ENCODE measurements at places on chromosomes 12 and 14.
A peak's percentile ranks its signal among the peaks of the same experiment; 100 is the strongest.

GRCh38 chr14:105086833-105087307, 21.6 kb upstream of the GPR132 start:
- DNase-seq = peak; percentile 90

DNA sequence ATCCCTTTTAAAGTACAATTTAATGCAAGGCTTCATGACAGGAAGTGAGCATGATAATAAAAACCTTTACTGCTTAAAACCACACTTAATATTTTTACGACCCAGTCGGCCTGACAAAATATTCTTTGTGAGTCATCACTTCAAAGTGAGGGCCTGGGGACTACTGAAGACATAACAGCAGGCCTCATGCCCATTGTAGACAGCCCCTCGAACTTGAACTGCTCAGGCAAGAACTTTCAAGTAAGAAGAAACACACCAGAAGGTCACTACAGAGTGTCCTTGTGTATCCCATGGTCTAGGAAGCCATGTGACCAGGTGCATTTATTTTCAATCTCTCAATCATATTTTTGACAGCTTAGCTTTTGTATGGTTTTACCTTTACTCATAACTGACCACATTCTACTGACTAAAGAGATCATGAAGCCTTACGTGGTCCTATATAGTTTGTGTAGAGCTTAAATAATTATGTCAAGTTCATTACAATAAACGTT, 61.4 kb upstream of the MANSC4 start:
- DNase-seq = no peak

- DNase-seq = no peak
Observed at GRCh38 chr12:127711108-127711507, 555.9 kb upstream of the TMEM132C start.

- DNase-seq = no peak
Observed at GRCh38 chr12:45243963-45244362, 28.1 kb downstream of the ANO6 start.

DNA sequence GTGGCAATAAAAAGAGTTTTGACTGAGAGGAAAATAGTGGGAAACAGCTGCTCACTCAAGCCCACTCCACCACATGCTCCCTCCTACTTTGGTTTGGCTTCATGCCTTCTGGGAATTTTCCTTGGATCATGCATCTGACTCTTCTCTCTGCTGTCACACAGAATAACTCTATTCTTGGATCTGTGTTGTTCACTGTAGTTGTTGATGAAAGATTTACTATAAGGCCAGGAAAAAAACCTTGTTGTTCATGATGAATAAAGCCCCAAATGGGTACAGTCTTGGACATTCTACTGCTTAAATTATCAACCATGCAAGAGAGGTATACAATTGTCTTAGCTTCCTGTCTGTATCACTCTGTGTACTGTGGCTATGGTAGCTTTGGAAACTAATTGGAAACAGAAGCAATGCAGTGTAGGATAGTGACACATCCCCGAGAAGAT, 70.5 kb downstream of the TMX1 start:
- DNase-seq = no peak

DNA sequence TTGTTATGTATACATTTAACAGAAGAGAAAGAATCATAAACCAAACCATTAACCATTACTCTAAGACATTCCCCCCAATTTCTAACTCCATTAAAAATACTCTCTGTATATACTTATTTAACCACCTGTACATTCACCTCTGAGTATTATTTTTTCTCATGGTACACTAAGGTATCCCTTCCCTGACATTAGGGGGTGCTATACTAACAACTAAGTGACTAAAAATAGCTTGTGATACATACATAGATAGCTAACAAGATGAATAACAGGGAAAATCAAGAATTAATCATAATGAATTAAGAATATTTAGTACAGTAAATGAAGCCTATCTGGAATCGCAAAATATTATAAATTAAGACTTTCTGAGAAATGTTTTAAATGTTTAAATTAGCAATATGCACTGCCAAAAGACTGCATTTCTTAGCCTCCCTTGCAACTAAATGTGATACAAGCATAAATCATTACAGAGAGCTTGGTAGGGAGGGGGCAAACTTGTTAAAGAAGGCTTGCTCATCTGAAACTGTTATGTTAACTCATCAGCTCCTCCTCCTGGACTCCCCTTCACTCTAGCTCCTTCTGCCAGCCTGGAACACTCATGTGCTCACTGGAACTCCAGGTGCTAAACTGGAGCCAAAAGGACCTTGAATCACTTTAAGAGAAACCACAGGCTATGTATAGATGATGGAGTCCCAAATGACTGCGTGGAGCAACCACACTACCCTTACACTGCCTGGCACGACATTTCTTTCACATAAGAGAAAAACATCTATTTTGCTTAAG, 14.9 kb downstream of the C2CD5 start:
- no peak for DNase-seq

DNA sequence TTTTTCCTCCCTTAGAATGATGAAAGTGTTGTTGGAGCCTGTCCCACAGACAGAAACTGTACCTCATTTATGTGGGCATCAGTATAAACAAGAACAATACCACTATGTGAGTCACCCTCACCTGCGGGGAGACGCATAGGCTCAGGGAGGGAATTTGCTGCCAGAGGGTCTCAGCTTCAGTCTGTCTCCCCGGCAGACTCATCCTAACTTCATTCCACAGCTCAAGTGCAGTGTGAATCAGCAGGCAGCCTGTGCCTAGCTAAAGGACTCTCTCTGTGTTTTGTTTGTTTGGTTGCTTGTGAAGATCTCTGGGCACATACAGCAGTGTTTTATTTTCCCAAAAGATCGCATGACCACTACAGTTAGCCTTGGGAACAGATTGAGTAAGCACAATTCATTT, 98.9 kb downstream of the PRKCH start:
- DNase-seq = no peak

DNA sequence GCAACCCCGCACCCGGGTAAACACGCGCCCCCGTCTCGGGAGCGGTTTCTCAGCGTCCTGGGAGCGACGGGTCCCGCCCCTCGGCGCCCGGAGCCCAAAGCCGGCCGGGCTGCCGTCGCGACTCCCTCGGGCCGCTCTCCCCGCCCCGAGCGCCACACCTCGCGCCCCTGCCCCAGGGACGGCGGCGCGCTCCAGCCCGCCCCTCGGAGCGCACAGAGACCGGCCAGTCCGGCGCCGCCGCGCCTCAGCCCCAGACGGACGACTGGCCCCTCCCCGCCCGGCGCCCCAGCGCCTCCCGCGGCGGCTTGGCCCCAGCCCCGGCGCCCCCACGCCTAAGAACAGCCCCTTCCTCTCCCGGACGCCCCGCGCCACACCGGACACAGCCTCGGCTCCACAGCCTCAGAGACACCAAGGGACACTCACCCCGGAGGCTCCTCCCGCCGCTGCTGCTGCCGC, 411 bp downstream of the BTBD7 start:
- peak; percentile 26 for DNase-seq

DNA sequence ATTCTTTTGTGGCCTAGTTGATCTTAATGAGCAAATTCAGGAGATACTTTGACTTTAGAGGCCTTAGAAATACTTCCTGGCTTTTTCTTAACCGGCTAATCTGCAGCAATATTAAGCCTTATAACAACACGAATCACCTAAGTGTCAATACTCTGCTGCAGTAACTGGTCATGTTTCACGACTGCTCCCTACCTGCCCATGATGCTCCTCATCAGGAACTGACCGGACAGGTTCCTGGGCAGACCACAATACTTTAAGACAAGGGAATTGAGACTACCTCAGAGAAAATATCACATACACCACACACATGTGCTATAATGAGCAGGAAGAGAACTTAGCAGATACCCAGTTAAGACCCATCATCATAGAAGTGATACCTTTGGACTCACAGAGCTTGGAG, 211.9 kb upstream of the BMP4 start:
- DNase-seq = no peak

GRCh38 chr12:32201096-32201495, 94.4 kb downstream of the BICD1 start:
- DNase-seq = no peak

DNA sequence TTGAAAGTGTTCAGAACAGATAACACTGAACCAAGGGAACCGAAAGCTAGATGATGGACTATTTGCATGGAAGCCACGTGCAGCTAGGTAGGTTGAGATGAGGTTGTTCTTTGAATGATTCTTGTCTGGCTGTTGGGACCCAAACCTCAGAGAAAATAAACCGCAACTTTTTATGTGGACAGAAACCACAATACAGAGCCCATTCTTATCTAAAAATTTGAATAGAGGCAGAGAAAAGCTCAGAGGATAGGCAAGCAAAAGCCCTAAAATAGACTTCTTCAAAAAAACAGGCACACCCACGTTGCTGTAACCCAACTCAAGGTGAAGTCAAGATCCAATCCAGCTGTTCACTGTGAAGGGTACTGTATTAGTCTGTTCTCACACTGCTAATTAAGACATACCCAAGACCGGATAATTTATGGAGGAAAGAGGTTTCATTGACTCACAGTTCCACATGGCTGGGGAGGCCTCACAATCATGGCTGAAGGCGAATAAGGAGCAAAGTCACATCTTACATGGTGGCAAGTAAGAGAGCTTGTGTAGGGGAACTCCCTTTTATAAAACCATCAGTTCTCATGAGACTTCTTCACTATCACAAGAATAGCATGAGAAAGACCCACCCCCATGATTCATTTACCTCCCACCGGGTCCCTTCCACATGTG, 353.8 kb downstream of the AACS start:
- DNase-seq = no peak

DNA sequence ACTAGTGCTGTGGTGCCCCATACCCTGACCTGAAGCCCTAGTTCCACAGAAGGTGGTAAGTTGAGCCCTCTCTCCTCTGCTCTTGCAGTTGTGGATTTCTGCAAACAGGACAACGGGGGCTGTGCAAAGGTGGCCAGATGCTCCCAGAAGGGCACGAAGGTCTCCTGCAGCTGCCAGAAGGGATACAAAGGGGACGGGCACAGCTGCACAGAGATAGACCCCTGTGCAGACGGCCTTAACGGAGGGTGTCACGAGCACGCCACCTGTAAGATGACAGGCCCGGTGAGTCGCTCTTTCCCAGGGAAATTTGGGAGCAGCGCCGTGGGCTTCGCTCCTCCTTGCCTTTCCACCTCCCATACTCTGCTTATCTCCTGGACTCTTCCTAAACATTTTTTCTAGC, 92.2 kb downstream of the NT5DC3 start:
- no peak for DNase-seq

GRCh38 chr12:78970041-78970440, 105.5 kb downstream of the SYT1 start:
- no peak for DNase-seq
